ENCODE measurements at places on chromosomes 12 and 14.

- DNase-seq = no peak
These were observed 536 bp upstream of the WNT1 start for GRCh38 chr12:48977290-48978281.

DNA sequence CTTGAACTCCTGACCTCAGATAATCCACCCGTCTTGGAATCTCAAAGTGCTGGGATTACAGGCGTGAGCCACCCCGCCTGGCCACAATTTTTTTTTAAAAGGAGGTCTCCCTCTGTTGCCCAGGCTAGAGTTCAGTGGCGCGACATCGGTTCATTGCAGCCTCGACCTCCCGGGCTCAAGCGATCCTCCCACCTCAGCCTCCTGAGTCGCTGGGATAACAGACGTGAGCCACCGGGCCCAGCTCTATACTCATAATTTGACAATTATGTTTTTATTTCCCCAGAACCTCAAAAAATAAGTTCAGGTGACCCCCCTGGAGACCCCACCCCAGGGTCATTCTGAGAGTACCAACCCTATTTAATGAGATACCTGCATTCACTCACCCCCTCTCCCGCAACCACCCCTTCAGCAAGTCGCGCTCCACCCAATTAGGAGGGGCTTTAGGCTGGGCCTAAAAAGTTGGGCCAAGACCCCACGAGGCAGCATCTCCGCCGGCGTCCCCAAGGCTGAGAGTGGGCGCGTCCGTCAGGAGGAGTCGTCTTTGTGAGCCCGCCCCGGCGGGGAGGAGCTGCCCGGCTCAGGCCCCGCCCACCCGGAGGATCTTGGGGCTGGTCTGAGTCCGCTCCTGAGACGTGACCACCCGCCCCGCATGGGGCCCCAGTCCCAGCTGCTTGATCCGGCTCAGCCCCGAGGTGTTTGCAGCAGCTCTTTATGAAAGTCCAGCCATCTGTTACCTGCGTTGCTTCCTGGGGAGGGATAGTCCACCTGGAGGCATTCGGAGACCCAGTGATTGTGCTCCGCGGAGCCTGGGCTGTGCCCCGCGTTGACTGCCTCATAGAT is at the start of gene ANKRD33:
Gene ANKRD33, plus strand, starts transcription at position 628 of the 840 bp plus-strand sequence. Its CDS starts 84 bp downstream, at position 712.
- no peak for DNase-seq

- peak; percentile 5 for DNase-seq
These were observed 47.4 kb downstream of the AVPR1A start for GRCh38 chr12:63103494-63104131.

DNA sequence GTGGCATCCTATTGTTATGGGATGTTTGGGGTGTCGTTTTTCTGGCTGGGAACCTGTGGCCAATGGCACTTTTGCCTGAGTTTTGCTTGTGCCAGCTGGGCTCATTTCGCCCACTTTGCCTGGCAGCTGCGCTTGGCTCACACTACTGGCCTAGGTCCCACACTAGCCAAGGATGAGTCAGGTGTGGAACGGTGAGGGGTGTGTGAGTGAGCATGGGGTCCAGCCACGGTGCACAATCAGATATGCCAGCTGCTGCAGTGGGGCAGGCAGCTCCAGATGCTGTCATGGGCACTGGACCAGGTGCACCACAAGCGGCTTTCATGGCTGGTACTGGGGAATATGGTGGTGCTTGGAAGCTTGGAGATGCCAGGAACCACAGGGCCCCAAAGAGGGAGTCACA is 21.5 kb downstream of the TRHDE start:
- no peak for DNase-seq

GRCh38 chr14:74510959-74511409 is 17.4 kb downstream of the ISCA2 start:
- DNase-seq = no peak

DNA sequence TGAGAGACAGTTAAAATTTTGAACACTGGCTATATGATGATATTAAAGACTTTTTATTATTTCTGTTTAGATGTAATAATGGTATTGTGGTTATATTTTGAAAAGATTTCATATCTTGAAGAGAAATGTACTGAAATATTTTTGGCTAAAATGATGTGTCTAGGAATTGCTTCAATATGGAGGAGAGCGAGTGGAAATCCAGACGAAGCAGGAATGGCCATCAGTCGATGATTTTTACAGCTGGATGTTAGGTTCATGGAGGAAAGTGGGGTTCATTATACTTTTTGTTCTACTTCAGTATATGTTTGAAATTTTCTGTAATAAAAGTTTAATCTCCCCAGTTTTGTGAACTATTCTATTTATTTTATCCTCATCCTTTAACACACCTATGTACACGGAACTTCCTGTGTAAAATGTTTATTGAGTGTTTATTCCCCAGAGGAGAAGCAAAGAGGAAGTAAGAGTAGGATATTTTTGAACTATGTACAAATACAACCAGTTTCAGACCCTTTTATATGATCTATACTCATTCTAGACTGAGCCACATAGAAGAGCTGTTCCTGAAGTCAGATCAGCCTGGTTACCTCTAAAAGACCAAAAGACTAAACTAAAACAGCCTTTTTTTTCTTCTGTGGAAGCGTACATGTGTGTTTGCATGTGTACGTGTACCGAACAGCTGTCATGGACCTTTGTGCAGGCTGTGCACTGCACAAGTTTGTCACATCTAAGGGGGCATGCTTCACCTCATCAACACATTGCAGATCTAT is 211.0 kb upstream of the NUDT4 start:
- DNase-seq = no peak

GRCh38 chr12:90028635-90029051 is 320.0 kb upstream of the ATP2B1 start:
- DNase-seq = peak; percentile 8

DNA sequence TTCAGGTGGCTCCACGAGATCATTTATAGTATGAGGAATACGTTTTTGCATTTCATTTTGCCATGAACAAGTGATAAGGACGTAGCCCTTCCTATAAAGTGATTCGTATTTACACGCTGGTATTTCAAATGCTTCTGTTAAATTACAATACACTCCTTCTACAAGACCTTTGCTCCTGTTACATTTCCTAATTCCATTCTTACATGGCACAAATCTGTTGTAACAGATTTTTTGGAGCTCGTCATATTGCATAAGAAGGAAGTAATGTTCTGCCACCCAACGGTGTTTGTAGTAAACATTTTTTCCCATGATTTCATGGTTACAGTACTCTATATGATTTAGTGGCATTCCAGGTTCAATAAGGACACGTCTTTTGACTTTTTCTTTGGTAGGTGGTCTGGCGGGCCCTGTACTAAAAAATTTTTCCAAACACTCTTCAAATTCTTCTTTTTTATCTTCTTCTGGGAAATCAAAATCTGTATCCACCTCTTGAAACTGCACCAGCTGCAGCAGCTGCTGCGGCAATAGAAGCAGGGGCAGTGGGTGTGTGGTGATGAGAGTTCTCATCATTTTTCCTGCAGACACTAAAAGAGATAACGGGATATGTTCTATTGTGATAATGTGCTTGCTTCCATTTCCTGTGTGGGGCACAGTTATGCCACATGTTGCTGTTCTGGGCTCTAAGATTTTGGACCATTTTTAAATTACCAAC is 4.2 kb downstream of the RNASE9 start:
- DNase-seq = no peak
